NCI-H446 (cell line): ENCODE measurements at places on chromosomes 6 and 20.

- DNase-seq = no peak
Observed at GRCh38 chr20:64167676-64168075, 3.4 kb downstream of the MYT1 start.

- no peak for DNase-seq
Observed at GRCh38 chr6:138402838-138403187, 1.2 kb upstream of the HEBP2 start.

- DNase-seq = no peak
Observed at GRCh38 chr6:132082421-132082820, 131.2 kb upstream of the CCN2 start.

DNA sequence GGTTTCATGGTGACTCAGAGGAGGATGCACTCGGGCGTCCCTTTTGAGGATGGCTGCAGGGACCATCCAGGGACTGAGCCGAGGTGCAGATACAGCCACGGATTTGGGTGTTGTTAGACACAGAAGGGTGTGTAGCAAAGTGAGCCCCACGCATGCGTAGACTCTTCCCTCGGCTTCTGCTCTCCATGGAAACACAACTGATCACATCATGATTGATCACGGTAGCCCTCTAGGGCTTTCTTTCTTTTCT lies 606 bp upstream of the ULBP1 start:
- DNase-seq = peak; percentile 57

DNA sequence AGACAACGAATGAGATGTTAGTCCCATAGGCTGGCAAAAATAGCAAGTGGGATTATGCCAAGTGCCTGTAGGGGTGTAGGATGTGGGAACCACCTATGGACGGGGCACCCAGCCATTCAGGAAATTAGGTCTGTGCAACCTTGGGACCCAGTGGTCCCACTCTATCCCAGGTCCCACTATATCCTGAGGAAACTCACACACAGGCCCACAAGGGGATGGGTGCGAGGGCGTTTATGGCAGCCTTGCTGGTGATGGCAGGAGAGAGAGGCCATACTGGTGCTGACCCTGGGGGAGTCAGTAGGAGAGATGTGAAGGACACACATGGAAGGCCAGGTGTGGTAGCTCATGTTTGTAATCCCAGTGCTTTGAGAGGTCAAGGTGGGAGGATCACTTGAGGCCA lies 163.6 kb downstream of the EYA2 start:
- DNase-seq = no peak

DNA sequence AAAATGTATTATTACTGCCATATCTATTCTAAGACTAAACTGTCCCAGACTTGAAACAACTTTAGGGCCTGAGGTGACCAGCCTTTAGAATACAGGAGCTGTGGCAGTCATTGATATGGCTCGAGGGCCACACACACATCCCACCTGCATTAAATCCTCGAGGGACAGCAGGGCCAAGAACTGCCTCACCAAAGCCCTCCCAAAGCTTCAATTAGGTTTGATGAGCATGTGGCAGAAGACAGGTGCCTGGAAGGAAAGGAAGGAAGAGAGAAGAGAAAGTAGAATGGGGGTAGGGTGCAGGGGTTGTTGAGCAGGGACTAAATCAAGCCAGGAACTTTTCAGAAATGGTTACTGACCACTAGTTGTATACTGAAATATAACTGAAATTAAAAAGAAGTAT lies 115.0 kb downstream of the PDSS2 start:
- no peak for DNase-seq

DNA sequence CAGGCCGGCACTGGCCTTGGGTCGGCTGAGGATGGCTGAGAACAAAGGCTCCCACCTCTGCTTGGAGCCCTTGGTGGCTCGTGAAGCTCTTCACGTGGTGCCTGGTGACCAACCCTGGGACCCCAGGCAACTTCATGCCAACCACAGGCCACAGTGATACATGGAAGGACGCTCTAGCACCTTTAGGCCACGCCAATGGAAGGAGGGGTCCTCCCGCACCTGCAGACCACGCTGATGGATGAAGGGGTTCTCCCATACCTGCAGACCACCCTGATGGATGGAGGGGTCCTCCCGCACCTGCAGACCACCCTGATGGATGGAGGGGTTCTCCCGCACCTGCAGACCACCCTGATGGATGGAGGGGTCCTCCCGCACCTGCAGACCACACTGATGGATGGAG lies 62.5 kb downstream of the ERMARD start:
- DNase-seq = no peak

DNA sequence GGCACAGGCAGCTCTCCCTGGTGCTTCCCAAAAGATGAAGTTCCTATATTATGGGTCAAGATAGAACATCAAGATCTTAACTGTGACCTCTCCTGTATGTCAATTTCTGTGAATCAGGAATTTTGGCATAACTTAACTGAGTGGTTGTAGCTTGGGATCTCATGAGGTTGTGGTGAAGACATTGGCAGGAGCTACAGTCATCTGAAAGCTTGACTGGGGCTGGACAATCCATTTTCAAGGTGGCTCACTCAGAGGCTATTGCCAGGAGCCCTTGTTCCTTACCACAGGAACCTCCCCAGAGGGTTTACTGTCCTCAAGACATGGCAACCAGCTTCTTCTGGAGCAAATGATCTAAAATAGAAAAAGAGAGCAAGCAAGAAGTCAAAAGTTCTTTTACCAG lies 252.2 kb downstream of the ADGB start:
- no peak for DNase-seq

GRCh38 chr6:747028-747427 lies 54.1 kb upstream of the EXOC2 start:
- no peak for DNase-seq

- DNase-seq = no peak
Observed at GRCh38 chr6:88013554-88013953, 34.1 kb upstream of the SPACA1 start.

GRCh38 chr6:64221776-64222175 lies 586.2 kb downstream of the PHF3 start:
- DNase-seq = no peak

GRCh38 chr20:21019814-21020658 lies 86.1 kb downstream of the LINC00237 start:
- no peak for DNase-seq

DNA sequence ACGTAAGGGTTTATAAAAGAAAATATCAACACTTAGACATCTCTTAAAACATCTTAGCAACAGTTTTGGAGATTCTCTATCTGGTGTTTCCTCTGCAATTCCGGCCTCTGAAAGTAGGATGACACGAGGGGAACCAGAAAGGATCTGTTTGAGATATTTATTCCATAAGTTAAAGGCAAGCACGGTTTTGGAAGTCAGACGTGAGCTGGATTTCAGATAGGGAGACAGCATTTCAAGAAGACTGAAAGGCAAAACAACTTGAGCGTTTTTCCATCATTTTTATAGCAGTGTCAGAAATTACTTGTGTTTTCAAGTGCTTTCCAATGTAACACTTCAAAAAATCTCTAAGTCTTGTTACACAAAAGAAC lies 52.9 kb upstream of the BTN3A2 start:
- peak; percentile 52 for DNase-seq

- DNase-seq = no peak
Observed at GRCh38 chr6:101706576-101706975, 313.1 kb downstream of the GRIK2 start.

GRCh38 chr6:90048206-90048967 lies 154.1 kb downstream of the GJA10 start:
- DNase-seq = peak; percentile 50

DNA sequence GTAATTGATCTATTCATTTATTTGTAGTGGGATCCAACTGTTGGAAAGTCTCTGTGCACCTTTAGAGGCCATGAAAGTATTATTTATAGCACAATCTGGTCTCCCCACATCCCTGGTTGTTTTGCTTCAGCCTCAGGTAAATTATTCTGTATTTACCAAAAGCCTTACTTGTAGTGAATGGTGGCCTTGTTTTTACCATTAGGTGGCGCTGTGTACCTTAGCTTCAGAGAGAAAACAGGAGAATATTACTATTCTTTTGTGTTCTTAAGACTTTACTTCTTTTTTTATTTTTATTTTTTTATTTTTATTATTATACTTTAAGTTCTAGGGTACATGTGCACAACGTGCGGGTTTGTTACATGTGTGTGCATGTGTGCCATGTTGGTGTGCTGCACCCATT lies 23.7 kb downstream of the PEX7 start:
- peak; percentile 51 for DNase-seq

- no peak for DNase-seq
Observed at GRCh38 chr6:29631209-29631810, 1.7 kb downstream of the GABBR1 start.

- DNase-seq = no peak
Observed at GRCh38 chr20:47500554-47500953, 1.1 kb upstream of the NCOA3 start.
